CD4-positive, alpha-beta T cell (primary cell): ENCODE measurements at places on chromosomes 7 and 10. TPM values are rescaled to one million over a fixed set of nuclear protein-coding genes. Genes with fewer than 3 reads are reported as not detected.

GRCh38 chr7:86968618-86969017, 90.8 kb downstream of the ELAPOR2 start:
- DNase-seq = no peak

DNA sequence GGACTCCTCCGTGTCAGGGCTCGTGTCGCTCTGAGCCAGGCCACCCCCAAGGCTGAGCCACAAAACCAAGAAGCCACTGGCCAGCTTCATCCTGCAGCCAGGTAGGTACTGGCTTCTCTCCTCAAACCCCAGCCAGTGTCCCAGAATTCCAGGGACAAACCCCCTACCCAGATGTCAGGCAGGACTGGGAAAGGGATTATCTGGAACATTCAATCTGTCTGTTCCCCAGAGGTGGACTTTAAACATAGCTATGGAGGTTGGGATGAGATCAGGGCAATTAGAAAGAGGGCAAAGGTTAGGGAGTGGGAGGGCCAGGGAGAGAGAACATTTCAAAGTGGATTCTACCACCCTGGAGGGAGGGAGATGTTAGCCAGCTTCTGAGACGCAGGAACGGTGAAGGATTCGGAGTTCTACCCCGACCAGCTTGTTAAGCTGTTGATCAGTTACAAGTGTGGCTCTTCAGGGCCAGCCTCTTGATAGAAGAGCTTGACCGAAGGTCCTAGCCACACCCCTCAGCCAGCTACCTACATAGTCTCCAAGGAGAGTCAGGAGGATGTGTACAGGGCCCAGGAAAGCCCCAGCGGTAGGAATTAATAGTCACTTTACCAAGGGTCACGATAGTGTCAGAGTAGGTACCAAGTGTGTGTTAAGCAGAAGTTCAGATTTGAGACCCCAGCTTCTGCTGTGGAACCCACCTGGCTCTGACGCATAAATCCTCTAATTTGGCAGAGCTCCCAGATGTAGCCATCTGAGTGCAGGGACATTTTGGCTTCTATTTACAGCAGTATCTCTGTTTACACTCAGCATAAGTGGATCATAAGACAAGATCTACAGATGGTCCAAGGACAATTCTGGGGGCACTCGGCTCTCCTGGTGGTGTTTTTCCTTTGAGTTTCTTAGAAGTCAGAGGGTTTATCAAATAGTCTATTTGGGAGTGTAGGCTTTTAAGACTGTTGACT, at the start of gene PLA2G12B:
PLA2G12B (minus strand) TSS at position 211 of the 959 bp plus-strand sequence; CDS start at position 90, 121 bp downstream.
- DNase-seq = no peak

DNA sequence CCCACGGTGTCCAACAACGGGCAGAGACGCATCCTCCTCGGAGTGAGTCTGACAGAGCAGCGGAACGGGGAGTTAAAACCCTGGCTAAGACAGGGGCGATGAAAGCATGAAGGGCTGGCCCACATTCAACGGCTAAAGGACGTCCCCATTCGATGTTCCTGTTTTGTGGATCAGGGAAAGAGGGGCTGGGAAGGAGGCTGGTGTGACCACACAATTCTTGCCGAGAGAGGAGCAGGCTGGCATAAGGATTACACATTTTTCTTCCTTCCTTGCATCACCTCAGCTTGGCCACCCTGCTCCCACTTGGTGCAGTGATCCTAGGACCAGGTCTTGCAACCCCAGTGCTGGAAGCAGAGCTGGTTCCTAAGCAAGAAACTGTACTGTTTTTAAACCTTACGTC, 67.7 kb downstream of the GNA12 start:
- DNase-seq = no peak

- DNase-seq = no peak
Measured at GRCh38 chr7:16891874-16892643, 10.3 kb upstream of the AGR3 start.

DNA sequence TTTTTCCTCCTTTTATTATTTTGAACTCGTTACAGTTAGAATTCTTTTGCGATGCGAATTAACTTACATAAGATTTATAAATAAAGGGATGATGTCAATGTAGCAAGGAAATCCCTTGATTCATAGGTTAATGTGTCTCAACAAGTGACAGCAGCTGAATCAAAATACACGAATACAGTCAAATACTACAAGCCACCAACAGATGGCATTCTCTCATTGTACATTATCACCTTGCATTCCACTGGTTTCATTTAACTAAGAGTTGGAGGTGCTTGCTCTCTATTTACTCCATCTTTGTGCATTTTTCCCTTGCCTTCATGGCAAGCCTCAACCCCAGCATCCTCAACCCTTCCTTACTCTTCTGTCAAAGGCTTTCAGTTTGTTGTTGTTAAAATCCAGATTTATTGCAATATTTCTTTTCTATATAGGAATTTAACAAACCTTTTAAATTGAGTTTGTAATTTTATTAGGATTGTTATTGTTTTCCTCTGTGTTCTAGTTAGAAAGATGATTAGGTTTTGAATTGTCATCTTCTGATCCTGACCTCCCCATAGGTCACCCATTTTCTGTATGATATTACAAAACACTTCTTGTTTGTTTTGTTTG, 78.3 kb downstream of the SLC25A40 start:
- no peak for DNase-seq

DNA sequence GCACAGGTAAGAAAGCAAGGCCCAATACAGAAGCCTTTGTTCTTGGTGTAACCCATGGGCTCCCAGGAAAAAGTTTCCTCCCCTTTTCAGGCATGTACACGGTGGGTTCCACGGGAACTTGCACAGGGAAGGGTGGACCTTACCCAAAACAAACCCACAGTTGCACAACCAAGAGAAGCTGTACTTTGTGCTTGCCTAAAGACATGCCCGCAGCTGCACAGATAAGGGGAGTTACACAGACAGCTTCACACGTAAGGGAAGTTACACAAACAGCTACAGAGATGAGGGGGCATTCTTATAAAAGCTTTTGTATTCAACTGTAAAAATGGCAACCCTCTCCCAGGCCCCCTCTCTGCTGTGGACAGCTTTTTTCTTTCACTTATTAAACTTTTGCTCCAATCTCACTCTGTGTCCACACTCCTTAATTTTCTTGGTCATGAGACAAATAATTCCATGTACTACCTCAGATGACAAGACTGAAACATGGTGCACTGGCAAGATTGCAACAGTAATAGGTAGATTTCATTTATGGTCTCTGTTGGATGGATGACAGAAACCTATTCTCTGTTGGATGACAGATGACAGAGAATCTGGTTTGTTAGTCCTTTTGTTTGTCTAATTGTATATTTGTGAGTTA, 72.9 kb downstream of the ATE1 start:
- no peak for DNase-seq

GRCh38 chr10:102113956-102114857, 6.0 kb downstream of the LDB1 start:
- DNase-seq = no peak

GRCh38 chr10:80464557-80465450, 10.7 kb downstream of the TSPAN14 start:
- DNase-seq = peak; percentile 37

GRCh38 chr10:113518415-113518814, 34.4 kb upstream of the HABP2 start:
- DNase-seq = no peak

DNA sequence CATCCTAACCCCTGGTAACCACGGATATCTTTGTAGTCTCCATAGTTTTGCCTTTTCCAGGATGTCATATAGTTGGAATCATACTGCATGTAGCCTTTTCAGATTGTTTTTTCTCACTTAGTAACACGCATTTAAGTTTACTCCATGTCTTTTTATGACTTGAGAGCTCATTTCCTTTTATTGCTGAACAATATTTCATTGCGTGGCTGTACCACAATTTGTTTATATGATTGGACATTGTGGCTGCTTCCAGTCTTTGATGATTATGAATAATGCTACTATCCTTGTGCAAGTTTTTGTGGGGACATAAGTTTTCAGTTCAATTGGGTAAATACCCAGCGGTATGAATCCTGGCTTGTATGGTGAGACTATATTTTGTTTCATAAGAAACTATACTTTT, 60.8 kb downstream of the AOAH start:
- no peak for DNase-seq

DNA sequence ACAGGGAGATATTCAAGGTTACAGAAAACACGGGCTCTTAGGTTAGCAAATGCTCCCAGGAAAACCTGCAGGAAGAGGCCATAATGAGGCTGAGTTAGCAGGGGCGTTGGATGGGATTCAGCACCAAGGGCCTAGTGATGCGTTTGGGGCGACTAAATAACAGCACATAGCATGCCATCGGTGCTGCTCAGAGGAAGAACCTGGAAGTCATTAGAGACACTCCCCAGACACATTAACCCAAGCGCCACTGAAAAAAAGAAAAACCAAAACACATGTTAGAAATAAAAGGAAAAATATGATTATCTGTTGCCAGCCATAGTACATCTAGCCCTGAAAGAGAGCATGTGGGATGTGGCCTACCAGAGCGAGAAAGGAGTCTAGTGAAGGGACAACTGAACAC, 28.8 kb upstream of the OPALIN start:
- DNase-seq = no peak

- peak; percentile 10 for DNase-seq
Measured at GRCh38 chr7:24227068-24227467, 56.9 kb upstream of the NPY start.

DNA sequence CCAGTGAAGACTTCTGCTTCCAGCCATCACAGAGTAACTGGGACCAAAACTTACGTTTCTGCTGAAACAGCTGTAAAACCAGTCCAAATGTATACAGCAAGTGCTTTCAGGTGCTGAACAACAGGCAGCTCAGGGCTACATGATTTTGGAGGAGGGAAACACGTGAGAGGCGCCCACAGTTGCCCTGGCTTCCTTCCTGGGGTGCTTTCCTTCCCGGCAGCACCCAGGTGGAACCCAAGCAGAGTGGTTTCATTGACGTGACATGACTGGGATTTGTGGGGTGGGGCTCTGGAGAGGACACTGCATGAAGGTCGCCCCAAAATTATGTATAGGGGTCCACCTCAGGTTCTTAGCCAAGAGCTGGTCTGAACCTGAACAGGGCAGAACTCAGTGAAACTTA, 34.2 kb downstream of the IL2RA start:
- no peak for DNase-seq

- DNase-seq = no peak
Measured at GRCh38 chr7:45061806-45062425, 26.9 kb downstream of the NACAD start.

GRCh38 chr7:5420067-5420880, 3.4 kb downstream of the TNRC18 start:
- no peak for DNase-seq

GRCh38 chr7:135697276-135698049, 30.5 kb downstream of the SLC13A4 start:
- DNase-seq = no peak

DNA sequence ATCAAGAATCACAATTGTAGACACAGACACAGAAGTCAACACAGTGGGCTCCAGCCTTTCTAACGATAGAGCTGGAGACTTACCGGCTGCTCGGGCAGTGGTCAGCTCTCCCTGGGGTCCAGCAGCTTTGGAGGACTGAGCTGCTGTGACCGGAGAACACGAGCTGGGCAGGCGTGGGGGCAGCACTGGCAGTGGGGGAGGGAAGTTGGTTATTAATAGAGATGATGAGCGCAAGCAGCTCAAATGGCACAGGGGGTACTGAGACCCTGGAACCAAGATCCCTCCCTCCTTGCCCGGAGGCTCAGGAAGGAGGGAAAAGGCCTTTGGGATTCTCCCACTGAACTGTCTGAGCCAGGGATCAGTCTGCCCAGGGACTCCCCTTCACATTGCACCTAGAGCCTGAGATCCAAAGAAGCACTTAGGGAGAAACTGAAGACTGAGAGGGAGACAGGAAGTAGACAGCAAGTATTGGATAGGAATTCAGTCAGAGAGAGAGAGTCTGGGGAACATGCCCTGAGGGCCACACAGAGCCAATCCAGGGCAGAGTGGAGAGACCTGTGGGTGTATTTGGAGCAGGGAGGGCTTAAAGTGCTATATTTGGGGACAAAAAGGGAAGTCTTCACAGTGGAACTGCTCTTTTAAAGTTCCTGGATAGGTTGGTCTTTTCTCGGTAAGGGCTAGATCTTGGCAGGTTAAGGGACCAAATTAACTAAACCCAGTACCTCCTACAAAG, at the start of gene MYOZ1:
MYOZ1 (minus strand) TSS at position 147 of the 733 bp plus-strand sequence. CDS start 1,457 bp downstream, outside the sequence.
- DNase-seq = no peak

GRCh38 chr7:20797042-20797461, 10.4 kb upstream of the SP8 start:
- no peak for DNase-seq

GRCh38 chr10:82071231-82071630, 196.2 kb downstream of the NRG3 start:
- no peak for DNase-seq

- DNase-seq = no peak
Measured at GRCh38 chr7:114937446-114937845, 15.6 kb downstream of the MDFIC start.

- DNase-seq = no peak
Measured at GRCh38 chr10:126738001-126738400, 67.5 kb upstream of the C10orf90 start.

DNA sequence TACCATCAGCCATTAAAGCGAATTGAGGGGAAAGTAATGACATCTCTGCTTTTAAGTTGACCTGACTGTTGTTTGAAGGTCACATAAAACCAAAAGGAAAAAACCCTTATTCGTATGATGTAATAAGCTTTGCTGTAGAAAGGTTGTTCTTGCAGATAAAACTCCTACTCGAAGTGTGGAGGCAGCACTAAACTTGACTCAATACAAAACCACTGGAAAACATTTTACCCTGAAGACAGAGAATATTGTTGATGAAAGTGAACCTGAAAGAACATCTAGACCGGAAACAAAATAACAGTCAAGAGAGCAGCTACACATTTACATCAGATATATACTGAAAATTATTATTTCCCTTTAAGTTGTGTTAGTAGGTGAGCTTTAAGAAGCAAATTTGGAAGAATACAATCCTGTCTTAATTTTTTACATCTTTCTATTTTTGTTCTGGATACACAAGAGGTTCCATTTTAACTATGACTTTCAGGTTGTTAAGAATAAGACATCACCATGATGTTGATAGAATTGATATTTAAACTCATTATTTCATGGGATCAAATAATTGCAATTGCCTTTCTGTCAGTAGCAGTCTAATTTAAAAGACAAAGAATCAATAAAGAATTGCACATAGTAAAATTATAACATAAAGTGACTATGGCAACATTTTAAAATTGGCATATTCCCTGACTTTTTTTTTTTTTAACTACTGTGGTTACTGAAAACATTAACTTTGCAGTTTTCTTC, 6.4 kb downstream of the ETV1 start:
- DNase-seq = no peak

- no peak for DNase-seq
Measured at GRCh38 chr10:106175760-106176377, 988.6 kb downstream of the SORCS1 start.

Gene OR2A42
- not detected for total RNA-seq

Gene NUP42
- total RNA-seq = 20.1 TPM

Gene NKX1-2
- not detected for total RNA-seq

Gene ASAH2
- 2.1 TPM for total RNA-seq

Gene SLC25A13
- total RNA-seq = 12.7 TPM

Gene GBX1
- total RNA-seq = not detected

Gene POR
- total RNA-seq = 44.2 TPM

Gene OIT3
- not detected for total RNA-seq

Gene ZNF365
- total RNA-seq = 1.8 TPM

Gene STRIP2
- 0.11 TPM for total RNA-seq

Gene METTL27
- 1.6 TPM for total RNA-seq

Gene ENTPD1
- total RNA-seq = 0.64 TPM
